H4 (cell line): ENCODE measurements at places on chromosomes 6 and 20.

- no peak for DNase-seq
Observed at GRCh38 chr6:157246048-157246630, 77.2 kb downstream of the TMEM242 start.

- no peak for DNase-seq
Observed at GRCh38 chr6:4727217-4727616, 49.0 kb upstream of the CDYL start.

DNA sequence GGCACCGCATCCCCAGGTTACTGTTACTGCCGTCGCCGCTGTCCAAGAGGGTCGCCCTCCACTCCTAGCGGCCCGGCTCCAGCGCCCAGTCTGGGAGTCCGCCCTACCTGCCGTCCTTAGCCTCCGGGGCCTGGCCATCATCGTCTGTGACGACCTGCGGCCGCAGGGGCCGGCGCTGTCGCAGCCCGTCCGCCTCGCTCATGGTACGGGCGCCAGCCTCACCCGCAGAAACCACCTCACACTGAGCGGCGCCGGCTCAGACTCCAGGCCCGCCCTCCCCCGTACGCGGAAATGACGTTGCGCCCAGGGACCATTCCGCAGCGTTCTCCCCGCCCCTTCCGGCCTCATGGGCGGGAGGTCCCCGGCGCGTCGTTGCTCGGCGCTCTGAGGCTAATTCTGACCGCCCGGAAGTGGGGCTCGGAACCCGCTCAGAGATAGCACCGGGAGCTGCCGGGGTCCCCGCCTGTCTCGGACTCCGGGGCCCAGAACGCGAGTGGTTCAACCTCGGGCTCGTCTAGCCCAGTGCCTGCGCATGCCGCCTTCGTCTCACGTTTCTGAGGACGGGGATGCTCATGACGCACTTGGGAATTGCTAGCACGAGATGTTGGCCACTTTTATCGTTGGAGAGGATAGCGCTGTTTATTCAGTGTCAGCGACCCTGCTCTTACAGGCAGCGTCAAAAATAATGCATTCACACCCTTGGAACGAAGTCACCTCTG is at the start of gene APMAP:
Gene APMAP, minus strand, starts transcription at position 265 of the 719 bp plus-strand sequence. Its CDS starts 63 bp downstream, at position 202.
- DNase-seq, result peak; percentile 90

DNA sequence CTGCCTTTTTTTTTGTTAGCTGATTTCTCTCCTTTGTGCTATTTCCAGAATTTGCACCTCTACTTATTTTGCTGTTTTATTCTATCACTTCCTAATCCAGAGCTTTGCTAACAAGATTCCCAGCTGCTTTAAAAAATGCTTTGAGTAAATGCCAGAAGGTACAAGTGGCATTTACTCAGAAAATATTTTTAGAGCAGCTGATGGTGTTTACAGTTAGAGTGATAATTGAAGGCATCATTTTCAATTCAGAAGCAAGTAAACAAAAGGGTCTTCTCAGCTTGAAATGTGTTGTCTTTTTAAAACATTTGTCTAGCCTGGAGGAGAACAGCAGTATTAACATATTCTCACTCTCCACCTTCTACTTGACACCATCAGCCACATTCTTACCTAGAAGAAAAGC is 99.9 kb downstream of the OTOR start:
- no peak for DNase-seq

- DNase-seq, result no peak
Observed at GRCh38 chr6:156879186-156879585, 102.0 kb downstream of the ARID1B start.

- DNase-seq, result no peak
Observed at GRCh38 chr6:56796196-56796532, 153.5 kb upstream of the DST start.

- DNase-seq, result no peak
Observed at GRCh38 chr6:48041894-48042293, 69.1 kb downstream of the PTCHD4 start.

DNA sequence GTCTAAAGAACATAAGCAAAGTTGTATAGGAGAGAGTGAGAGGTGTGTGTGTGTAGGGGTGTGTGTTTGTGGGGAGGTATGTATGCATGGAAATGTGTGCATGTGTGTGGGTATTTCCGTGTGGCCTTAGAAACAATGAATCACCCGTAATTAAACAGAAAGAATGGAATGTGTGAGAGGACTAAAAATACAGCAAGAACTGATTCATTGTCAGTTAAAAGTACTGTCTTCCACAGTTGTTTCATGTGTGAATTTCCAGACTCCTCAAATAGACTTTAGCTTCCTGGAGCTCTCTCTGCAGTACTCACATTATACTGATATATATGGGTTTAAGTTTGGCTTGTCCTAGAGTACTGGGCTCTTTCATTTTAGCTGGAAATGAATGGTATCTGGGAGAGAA is 145.7 kb downstream of the RIMS1 start:
- DNase-seq, result peak; percentile 18

- peak; percentile 17 for DNase-seq
Observed at GRCh38 chr20:50919567-50919966, 11.7 kb downstream of the ADNP start.

GRCh38 chr6:2714111-2714895 is 36.4 kb downstream of the MYLK4 start:
- DNase-seq, result peak; percentile 57

DNA sequence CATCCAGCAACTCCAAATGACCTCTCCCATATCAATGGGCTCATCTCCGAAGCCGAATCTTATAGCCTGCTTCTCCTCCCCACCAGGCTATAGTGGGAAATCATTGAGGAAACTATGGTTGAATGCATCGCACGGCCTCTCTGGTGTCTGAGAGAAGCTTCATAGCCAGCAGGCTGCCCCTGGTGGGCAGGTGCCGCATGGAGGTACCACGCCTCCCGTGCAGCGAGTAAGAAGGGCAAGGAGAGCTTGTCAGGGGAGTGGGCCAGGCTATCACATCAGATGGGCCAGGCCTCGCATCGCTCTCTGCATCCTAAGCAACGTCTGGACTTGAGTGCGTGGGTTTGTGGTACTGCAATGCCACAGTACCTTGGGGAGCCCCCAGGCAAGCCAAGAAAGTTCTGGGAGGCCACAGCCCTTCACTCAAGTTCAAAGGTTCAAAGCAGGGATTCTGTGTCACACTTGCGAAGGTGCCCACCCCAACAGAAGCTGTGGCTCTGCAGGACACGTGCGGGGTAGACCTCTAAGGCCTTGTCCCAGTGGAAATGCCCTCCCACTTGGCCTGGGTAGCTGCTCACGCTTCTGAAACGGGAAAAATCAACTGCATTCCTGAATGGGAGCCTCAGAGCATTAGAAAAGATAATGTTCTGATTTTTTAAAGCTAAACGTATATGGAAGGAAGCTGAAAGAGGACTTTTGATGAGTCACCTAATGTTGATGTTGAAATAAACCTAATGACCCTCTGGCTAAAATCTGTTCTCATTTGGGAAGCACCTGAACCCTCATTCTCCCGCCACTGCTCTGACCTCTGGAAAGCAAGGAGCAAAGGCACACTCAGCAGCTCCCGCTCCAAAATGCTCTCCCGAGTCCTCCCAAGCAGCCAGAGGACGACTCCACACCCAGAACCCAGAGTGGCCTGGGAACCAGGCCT is 8.4 kb upstream of the IRF4 start:
- DNase-seq, result no peak

GRCh38 chr6:93235775-93236174 is 183.6 kb downstream of the EPHA7 start:
- DNase-seq, result no peak

DNA sequence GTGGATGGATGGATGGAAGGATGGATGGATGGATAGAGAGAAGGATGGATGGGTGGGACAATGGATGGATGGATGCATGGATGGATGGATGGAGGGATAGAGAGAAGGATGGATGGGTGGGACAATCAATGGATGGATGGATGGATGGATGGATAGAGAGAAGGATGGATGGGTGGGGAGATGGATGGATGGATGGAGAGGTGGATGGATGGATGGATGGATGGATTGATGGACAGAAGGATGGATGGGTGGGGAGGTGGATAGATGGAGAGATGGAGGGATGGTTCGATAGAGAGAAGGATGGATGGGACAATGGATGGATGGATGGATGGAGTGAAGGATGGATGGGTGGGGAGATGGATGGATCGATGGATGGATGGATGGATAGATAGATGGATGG is 6.4 kb downstream of the EEF1A2 start:
- DNase-seq, result no peak

- no peak for DNase-seq
Observed at GRCh38 chr6:53837865-53838769, 43.3 kb downstream of the LRRC1 start.

DNA sequence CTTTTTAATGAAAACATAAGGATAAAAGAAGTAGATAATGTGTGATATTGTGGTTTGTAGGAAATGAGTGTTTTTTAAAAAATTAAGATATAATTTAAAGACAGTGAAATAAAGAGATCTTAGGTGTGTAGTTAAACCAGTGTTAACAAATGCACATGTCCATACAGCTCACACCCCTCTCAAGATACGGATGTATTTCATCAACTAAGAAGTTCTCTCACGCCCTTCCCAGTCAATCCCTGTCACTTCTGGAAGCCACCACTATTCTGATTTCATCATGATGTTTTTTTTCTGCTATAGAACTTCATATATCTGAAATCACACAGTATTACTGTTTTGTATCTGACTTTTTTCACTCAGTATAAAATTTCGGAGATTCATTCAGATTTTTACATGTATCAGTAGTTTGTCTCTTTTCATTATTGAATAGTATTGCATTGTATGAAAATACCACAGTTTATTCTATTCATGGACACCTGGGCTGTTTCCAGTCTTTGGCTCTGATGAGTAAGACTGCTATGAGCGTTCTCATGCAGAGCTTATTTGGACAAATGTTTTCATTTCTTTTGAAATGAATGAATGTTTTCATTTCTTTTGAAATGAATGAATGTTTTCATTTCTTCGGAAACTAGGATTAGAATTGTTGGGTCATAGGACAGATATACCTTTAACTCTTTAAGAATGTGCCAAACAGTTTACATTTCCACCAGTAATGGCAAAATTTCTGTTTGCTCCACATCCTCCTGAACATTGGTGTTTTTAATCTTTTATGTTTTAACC is 49.7 kb upstream of the ELOVL5 start:
- DNase-seq, result no peak

DNA sequence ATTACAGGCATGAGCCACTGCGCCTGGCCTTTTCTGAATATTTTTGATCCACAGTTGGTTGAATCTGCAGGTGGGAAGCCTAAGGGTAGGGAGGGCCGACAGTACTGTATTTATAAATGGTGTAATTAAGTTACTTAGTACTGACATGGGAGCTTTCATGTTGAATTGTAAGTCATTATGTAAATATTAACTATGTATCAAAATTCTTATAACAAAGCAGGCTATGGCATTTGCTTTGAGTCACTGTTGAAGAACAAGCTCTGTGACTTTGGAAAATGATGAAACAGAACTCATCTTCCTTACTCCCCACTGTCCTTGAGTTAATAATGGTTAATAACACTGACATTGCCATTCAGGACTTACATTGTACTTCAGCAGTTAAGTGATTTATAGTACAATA is 63.0 kb upstream of the TXNDC5 start:
- no peak for DNase-seq

- DNase-seq, result peak; percentile 31
Observed at GRCh38 chr6:139881728-139882211, 507.3 kb upstream of the CITED2 start.

DNA sequence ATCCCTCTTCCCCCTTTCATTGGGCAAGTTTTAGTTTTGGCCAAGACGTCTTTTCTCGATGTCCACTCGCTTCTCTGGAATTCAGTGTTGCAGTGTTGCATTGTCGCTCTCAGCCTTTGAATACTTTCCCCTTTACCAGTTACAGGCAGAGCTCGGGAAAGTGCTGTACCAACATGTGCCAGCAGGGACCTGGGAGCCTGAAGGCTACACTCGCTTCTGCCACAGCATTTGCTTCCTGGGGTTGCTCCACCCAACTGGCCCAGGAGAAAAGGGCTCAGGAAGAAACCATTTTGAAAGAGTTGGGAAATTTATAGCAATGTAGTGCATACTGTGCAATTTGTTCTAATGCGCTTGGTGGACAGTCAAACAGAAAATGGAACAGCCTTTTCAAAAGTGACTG is 78.6 kb downstream of the LINC00237 start:
- peak; percentile 71 for DNase-seq

DNA sequence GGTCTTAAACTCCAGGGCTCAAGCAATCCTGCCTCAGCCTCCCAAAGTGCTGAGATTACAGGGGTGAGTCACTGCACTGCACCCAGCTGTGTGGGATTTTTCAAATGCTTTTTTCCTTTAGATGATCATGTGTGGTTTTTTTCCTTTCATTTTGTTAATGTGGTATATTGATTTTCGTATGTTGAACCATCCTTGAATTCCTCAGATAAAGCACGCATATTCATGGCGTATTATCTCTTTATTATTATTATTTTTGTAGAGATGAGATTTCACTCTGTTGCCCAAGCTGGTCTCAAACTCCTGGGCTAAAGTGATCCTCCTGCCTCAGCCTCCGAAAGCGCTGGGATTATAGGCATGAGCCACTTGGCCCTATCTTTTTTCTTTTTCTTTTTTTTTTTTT is 7.0 kb downstream of the ZGPAT start:
- no peak for DNase-seq

GRCh38 chr6:56009636-56010035 is 134.2 kb upstream of the BMP5 start:
- no peak for DNase-seq

DNA sequence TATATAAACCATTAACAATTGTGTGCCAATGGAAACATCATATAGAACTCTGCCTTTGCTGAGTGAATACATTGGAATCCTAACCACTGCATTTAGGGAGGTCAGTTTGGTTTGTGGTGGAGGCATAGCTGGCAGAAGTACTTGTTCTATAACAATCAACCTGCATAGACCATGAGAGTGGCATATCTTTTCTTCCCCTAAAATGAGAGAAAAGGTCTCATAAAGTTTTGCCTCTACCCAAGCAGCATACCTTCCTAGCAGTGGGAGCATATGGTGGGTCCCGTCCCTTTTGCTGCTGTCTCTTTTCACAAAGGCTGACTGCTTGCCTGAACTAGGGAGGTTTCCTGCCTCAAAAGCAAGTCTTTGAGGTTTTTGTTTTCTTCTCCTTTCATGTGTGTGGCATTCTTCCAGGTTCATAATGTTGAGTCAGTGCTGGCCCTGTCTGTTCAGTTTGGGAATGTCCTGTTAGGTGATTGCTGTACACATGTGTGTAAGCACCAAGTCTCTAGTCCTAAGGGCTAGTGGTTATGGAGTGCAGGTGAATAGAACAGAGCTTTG is 61.2 kb upstream of the SUPT3H start:
- peak; percentile 88 for DNase-seq

DNA sequence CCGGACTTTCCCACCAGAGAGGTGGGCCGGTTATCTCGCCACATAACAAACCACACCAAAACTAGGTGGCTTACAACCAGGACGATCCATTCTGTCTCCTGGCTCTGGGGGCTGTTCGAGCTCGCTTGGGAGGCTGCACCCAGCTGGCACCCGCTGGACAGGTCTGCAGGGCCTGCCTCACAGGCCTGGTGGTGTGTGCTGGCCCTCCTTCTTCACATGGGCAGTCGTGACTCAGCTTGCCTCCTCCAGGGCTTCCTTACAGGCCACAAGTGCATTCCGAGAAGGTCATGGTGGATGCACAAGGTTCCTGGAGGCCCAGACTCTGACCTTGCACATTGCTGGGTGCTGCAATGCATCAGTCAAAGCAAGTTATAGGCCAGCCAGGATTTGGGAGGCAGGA is 34.2 kb downstream of the FOXF2 start:
- no peak for DNase-seq
